Stimulated activated CD4-positive, alpha-beta T cell treated with anti-CD3 and anti-CD28 coated beads, Interleukin-4, amount 100 ng/mL, for 24 hours (primary cell): ENCODE measurements at places on chromosomes 5 and 9.

DNA sequence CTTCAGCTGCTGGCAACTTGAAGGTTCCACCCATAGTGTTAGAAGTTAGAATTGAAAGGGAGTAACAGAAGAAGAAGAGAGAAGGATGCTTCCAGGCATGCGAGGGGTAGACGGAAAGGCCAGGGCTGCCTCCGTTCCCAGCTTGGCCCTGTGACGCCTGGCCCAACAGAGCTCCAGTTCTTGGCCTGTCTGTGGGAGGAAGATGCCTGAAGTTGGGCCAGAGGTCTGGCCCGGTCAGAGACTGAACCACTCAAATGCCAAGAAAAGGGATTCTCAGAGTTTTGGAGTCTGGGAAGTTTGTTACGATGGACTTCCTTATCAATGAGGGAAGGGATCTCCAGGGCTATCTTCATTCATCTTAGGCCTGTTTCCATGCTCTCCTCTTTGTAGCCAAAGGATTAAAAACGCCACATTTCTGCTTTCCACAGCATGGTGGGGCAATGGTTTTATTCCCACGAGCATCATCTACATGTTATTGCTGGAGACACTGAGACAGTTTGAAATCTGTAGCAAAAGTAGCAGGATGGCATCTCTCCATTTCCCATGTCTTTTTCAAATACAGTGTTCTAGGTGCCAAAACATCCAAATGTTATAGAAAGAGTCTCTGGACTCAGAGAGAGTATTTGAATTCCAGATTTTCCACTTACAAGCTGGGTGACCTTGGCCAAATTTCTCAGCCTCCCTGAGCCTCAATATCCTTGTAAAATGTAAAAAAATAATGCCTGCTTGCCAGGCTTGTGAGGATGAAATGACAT is 65.4 kb upstream of the ANKRD55 start:
- no peak for DNase-seq

DNA sequence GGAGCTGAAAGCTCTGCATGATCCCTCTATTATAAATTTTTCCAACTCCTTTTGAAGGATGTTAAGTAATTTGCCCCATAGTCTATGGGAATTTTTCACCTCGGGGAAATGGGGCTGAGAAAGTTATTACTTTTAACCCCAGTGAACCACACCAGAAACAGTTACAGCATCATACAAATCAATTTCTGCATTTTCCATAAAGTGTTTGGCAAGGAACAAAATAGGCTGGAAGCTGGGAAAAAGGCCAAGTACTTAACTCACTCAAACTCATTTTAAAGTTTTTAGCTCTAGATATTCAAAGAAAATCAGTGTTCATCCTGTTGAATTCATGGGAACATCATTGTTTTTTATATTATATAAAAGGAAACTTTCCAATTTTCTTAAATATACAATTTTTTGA is 160.9 kb downstream of the SH3GL2 start:
- DNase-seq, result no peak

GRCh38 chr5:149801307-149801990 is 71.3 kb downstream of the PPARGC1B start:
- DNase-seq, result no peak

DNA sequence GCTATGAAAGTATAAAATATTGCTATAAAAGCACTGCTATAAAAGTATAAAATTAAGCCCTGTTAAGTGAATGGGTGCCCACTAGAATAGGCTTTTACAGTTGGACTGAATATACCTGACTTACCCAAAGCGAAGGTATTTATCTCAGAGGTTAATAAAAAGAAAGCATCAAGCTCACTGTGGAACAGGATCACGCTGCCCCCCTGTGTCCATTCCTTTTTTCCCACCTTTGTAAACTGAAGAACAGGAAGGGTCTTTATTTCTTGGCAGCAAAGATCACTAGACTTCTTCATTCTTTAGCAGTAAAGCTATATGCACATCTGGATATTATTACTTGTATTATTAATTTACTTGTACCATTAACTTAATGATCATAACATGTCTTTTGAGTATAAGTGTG is 22.1 kb upstream of the PLPP6 start:
- peak; percentile 39 for DNase-seq

DNA sequence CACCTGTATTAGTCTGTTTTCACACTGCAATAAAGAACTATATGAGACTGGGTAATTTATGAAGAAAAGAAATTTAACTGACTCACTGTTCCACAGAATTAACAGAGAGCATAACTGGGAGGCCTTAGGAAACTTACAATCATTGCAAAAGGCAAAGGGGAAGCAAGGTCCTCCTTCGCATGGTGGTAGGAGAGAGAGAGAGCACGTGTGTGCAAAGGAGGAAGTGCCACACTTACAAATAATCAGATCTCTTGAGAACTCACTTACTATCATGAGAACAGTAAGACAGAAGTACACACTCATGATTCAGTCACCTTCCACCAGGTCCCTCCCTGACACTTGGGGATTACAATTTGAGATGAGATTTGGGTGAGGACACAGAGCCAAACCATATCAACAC is 258.7 kb downstream of the TRIM32 start:
- no peak for DNase-seq

DNA sequence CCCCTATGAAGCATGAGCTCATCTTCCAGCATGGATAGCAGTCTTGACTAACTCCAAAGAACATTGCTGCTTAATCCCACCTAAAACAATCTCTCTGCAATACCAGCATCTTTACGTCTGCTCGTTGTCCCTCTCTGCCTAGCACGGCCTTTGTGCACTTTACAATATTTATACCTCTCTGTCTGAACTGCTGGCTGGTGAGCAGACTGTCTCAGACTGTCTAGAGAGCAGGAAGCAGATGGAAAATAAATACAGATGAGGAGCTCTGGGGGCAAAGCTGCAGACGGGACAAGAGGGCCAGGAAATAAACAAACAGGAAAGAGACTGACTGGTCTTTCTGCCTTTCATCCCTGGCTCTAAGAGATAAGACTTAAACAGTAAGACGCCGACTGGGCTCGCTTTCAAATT is 224.8 kb downstream of the ENC1 start:
- no peak for DNase-seq

DNA sequence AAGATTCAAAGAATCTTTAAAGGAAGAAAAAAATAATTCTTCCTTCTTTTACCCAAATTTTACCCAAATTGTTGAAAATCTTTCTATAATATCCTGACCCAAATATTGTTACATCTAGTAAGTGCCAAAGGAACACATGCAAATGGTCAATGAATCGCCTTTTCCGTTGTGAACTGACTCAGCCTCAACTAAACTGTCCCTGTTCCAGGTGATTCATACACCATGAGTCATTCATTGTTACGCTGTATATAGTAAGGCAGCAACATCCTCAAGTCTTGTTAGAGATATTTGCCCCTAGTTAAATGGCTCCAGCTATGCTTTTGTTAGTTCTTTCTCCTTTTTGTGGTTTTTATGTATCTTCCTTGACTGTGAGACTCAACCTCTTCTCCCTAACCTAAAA is 9.7 kb downstream of the PTGER4 start:
- peak; percentile 67 for DNase-seq

DNA sequence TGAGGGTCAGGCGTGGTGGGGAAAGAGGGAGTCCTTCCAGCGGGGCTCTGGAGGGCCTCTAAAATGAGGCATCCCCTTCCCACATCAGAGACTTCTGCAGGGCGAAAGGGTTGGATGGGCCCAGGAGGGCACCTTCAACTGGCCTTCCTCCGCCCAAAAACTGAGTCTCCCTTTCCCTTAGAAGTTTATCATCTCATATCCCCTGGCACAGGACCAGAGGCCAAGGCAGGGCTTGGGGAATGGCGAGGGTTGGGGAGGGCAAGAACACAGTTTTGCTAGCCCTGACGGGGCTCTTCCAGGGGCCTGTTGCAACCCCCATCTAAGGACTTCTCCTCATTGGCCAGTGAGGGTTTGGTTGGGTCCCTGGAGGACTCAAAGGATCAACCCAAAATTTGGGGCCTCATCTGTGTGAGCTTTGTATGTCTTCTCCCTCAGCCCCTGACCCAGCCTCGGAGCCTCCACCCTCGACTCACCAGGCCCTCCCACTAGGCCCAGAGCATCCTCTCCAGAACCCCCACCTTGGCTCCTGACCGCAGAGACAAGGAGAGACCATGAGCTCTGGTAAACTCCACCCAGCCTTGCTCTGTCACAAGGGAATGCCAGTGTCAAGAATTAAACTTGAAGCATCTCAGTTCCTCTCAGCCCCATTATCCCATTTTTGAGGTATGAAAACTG is 24.1 kb downstream of the AQP7 start:
- DNase-seq, result no peak

GRCh38 chr5:1509346-1510085 is 14.2 kb downstream of the LPCAT1 start:
- no peak for DNase-seq

DNA sequence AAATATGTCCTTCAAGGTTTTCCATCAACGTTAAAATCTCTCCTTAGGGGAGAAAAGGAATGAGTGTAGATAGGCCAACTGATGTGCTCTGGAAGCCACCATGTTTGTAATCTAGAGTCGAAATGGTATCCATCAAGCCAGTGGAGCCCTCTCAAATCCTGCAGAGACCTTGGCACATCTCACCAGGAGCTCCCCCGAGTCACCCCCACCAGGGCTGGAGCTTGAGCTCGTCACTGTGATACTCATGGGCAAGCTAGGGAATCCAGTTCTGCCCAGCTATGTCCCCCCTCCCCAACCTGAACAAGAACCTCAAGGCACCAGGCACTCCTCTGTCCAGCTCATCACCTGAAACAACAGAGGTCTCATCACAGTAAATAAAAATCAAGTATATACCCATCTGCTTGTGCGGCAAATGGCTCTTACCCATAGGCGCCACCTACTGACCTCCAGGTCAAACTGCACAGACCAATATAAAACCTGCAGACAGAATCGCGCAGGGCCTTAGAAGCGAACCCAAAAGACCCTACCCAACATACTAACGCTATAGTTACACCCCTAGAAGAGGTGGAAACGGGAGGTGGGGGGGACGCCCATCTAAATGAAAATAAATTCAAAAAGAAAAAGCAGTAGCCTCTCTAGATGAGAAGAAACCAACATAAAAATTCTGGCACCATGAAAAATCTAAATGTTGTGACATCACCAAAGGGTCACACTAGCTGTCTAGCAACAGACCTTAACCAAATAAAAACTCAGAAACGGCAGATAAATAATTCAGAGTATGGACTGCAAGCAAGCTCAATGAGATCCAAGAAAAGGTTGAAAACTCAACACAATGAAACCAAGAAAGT is 75.0 kb downstream of the TTC39B start:
- peak; percentile 32 for DNase-seq

DNA sequence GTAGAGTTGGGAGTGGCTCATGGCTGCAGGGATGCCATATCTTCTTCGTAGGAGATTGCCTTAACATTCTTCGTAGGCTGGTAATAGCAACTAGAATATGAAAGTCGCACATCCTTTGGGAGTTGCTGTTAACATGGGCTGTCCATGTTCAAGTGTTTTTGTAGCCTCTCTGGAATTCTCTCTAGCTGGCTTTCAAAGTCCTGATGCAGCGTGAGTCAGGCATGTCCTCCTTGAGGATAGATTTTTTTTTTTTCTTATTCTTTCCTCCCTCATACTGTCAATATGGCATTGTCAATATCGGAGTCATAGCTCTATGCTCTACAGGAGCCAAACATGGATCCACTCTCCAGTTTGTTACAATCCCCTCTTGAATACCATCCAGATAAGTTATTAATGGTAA is 494.8 kb upstream of the WWC1 start:
- DNase-seq, result no peak

GRCh38 chr9:124771867-124772679 is 962 bp upstream of the NR6A1 start:
- DNase-seq, result peak; percentile 33

DNA sequence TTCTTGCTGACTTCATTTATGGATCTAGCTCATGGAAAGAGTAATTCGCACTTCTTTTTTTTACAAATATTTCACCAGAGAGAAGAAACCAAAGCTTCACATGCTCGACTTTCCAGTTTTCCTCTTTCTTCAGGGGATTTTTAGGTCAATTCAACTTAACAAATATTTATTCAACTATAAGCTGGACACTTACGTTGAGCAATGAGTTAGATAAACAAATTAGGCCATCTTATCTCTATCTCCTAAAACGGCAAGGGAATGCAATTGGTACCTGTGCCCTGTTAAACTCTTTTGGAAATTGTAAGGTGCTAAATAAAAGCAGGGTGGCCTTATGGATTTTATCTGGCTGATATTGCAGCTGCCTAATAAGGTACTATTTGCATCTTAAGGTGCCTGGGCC is 145.1 kb upstream of the RAI14 start:
- no peak for DNase-seq

GRCh38 chr9:69500896-69501295 is 171.3 kb downstream of the APBA1 start:
- DNase-seq, result no peak

GRCh38 chr9:131140112-131140511 is 14.7 kb downstream of the NUP214 start:
- no peak for DNase-seq

GRCh38 chr5:41264019-41264418 is 50.7 kb upstream of the C6 start:
- DNase-seq, result no peak

GRCh38 chr5:35902046-35902672 is 36.3 kb downstream of the CAPSL start:
- no peak for DNase-seq

DNA sequence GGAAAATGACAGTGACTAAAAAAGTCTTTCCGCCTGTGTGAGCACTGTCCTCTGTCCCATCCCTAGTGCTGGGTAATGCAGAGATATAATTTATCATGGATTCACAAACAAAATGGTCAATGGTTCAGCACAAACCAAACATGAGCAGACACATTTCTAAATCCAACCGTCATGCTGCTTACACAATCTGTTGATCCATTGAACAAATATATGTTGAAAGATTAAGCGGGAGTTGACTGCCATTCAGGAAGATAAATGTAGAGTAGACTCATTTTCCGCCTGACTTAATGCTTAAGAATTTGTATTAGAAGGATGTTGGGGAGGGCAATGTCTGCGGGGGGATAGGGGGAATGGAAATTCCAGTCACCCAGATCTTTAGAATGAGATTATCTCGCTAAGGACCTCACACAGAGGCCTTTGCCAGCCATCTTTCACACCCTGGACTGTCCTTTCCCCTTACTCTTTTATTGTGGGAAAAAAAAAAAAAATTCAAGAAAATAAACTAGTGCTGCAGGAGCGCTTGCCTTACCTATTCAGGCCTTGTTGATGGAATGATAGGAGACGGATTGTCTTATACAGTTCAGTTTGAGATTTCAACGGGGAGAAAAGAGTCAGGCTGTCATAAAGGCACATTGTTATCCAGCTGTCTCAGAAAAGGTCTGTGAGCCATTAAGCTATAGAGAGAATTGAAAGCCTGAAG is 153.7 kb downstream of the TLE1 start:
- no peak for DNase-seq

DNA sequence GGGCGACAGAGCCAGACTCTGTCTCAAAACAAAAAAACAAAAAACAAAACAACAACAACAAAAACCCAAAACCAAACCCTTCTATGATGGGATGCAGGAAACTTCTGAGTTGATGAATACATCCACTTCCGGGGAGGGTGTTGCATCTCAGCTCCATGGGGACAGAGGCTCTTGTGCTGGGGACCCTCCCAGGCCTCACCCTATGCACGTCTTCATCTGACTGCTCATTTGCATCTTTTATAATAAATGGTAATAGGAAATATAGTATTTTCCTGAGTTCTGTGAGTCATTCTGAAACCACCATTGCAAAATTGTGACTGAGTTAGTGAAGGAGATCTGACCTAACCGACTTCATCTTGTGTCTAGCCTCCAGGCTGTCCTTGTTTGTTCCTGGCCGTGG is 109.5 kb upstream of the SLC28A3 start:
- no peak for DNase-seq
